ENCODE measurements at places on chromosomes 13 and 19.

DNA sequence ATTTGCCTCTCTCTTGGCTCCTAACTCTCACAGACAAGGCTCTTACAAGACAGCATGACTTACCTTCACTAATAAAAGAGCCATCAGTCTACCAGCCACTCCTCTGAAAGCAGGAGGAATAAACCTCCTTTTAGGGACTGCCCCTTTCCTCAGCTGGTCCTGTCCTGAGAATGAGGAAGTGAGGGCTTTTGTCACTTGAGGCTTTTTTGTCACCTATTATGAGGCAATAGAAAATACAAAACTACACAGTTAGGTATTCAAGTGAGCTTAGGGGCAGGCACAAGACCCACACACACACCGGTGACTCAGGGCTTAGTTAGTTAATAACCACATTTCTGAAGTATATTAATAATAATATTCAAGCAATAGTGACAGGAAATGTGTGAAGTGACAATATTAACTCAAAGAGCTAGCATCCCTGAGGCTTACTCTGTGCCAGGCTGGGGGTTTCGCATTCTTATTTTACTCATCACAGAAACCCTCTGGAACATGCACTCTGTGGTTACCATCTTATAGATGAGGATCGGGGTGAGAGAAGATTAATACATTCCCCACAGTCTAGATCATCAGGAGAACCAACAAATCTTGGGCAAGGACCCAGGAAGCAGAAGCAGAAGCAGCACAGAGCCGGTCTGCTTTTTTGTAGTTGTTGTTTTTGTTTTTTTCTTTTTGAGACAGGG lies 379.9 kb downstream of the LIG4 start:
- DNase-seq = peak; percentile 51

DNA sequence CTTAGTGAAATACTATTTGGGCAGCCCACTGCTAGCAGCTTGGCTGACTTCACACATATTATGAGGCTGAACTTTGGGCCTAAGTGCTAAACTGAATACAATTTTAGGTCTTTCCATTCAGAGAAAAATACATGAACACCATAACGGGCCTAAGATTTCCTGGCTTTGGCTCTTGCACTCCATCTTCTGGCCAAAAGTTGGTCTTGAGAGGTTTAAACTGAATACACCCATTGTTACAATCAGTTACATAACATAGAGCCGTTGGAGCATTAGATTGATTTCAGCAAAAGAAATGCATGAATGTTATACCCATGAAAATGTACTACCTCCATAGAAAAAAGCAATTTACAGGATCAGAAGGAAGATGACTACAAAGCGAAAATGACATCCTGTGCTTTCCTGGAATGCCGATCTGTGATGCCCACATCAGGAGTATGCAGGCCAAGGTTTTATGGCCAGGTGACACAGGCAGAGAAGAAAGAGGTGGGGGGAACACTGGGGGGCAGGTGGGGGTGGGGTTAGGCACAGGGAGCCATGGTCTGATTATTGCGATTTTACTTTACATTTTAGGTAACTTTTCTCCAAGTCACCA lies 11.1 kb upstream of the SHISA2 start:
- DNase-seq = peak; percentile 73

DNA sequence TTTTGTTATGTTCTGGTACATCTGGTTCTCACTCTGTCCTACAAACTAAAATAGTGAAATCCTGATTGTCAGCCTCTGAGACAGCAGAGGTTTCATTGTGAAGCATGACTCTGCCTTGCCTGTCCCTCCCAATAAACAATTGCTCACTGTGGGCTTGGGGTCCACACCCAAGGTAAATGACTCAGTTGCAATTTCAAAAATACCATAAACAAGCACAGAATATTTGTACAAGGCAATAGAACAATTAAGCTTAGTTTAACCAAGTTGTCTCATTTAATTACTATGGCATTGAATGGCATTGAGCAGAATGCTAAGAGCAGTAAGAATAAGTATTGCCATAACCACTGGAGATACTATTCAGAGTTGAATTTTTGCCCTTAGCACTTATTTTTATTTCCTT lies 353.6 kb downstream of the SPRY2 start:
- peak; percentile 23 for DNase-seq

GRCh38 chr19:46728208-46728607 lies 11.3 kb upstream of the PRKD2 start:
- no peak for DNase-seq

GRCh38 chr13:106172176-106172905 lies 363.1 kb downstream of the EFNB2 start:
- DNase-seq = no peak

DNA sequence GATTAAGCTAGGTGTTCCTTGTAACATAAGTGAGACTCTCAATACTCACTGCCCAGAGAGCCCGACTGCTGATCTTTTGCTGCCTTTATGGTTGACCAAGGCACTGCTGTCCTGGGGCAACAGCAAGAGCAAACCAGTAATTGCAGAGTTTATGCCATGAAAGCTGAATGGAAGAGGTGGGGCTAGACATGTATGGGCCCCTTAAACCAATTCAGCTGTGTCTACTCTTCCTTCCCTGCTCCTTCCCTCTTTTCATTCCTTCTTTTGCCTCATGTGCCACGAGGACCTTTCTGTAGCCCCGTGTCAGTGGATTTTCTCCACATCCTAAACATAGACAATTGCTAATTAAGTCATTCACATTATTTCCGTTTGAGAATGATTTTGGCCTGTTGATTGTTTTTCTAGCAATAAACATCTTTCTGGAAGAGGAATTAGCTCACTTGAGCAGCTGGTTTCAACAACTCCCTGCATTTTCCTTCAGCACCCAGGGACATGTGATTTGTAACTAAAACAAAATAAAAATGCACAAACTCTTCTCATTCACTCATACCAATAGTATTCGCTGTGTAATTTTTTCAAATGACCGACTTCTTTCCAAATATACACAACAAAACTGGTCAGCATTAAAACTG lies 40.5 kb downstream of the RAP2A start:
- no peak for DNase-seq

DNA sequence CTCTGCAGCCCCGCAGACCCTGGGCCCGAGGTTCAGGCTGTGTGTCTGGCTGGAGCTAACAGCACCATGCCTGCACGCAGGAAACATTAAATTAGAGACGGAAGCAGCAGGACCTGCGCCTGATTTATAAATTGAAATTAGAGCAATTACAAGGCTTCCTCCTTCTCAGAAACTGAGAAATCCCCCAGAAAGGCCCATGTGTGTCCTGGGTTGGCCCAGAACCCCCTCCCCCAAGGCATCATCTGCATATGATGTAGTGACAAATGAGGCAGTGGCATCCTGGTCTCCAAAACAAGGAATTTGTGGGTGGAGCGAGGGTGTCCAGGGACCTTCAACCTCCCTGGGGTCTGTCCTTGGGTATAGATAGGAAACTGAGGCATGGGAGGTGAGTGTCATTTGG lies 27.2 kb upstream of the SEMA6B start:
- DNase-seq = no peak

- no peak for DNase-seq
Observed at GRCh38 chr19:49776371-49776764, 9.6 kb downstream of the AP2A1 start.

DNA sequence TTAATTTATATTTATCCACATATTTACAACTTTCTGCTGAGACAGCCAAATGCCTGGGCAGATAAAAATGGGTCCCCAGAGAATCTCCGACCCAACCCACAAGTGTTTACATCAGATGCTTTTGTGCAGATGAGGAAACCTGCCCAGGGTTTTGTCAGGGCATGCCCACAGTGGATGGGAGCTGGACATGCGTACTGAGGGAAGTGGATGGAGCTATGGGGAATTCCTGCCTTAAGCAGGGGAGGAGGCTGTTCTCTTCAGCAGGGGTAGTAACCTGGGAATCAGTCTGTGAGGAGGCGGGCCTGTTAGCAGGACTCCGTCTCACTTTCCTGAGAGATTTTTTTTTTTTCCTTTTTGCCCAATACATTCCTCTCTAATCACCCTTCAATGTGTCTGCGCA lies 122.9 kb downstream of the RFC3 start:
- DNase-seq = peak; percentile 46

- DNase-seq = no peak
Observed at GRCh38 chr13:42312817-42313431, 41.0 kb downstream of the AKAP11 start.

GRCh38 chr13:65826657-65827056 lies 1403.5 kb downstream of the PCDH9 start:
- DNase-seq = no peak

DNA sequence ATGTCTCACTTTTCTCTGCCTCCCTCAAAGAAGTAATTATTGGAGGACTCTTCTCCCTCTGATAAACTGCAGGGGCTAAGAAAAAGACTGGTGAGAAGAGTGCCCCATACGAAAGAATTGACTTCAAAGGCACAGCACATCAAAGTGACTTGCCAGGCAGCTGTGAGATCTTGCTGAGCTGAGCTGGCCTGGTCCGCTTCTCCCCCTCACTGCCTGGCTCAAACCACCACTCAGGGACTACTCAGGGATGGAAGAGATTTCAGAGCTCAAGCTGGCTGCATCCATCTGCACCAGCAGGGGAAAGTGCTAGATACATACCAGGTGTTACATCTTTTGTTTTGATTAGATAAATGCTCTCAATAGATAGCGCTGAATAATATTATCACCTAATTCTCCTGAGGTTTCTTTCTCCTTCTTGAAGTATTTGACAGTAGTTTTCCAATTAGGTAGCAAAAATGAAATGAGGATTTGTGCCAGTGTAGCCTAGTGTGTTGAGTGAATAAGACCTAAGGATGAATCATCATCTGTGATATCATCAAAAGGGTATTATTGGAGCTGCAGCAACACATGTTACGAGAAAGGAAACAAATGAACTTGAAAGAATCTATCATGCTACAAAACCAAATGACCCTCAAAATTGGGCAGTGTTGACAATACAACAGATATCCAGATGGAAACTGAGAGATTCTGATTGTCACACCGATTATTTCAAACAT lies 379.8 kb downstream of the TBC1D4 start:
- peak; percentile 4 for DNase-seq

DNA sequence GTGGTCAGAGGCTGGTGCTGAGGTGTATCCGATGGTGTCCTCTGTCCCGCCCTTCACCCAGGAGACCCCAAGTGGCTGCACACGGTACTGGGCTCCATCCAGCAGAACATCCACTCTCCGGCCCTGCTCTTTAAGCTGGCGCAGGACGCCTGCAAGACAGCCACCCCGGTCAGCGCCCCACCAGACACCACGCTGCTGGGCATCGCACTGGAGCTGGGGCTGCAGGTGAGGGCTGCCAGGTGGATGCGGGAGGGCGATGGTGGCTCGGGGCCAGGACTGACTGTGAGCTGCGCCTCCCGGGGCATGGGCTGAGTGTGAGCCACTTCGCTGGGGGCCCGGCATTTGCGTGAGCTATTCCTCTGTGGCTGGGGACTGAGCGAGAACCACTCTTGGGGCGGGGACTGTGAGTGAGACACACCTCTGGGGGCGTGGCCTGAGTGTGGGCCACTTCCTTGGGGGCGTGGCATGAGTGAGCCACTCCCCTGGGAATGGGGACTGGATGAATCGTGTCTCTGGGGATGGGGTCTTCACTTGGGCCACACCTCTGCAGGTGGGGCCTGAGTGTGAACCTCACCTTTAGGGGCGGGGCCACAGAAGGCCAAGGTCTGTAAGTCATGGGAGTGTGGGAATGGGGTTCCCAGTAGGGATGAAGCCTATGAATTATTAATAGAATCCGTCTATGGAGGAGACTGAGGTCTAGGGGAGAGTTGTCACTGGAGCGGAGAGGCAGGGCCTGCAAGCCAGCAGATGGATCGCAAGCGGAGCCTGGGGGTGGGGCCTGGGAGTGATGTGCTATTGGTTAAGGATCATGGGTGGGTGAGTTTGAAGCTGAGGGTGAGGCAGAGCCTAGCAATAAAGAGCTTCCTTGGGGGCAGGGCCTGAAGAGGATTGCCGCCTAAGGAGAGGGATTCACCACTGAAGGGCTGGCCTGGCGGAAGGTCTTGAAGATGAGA lies 30.5 kb downstream of the ZSWIM4 start:
- no peak for DNase-seq

GRCh38 chr13:110546926-110547325 lies 14.6 kb downstream of the RAB20 start:
- DNase-seq = peak; percentile 90

- DNase-seq = no peak
Observed at GRCh38 chr13:72427757-72428528, 299.5 kb downstream of the MZT1 start.

GRCh38 chr13:88097541-88097940 lies 426.4 kb downstream of the SLITRK5 start:
- DNase-seq = no peak

GRCh38 chr13:44854313-44855060 lies 134.8 kb downstream of the NUFIP1 start:
- DNase-seq = no peak

- no peak for DNase-seq
Observed at GRCh38 chr19:27780367-27781075, 1432.4 kb downstream of the UQCRFS1 start.

- no peak for DNase-seq
Observed at GRCh38 chr13:114118086-114118485, 14.3 kb downstream of the RASA3 start.

- DNase-seq = no peak
Observed at GRCh38 chr13:20877902-20878301, 24.6 kb downstream of the XPO4 start.

DNA sequence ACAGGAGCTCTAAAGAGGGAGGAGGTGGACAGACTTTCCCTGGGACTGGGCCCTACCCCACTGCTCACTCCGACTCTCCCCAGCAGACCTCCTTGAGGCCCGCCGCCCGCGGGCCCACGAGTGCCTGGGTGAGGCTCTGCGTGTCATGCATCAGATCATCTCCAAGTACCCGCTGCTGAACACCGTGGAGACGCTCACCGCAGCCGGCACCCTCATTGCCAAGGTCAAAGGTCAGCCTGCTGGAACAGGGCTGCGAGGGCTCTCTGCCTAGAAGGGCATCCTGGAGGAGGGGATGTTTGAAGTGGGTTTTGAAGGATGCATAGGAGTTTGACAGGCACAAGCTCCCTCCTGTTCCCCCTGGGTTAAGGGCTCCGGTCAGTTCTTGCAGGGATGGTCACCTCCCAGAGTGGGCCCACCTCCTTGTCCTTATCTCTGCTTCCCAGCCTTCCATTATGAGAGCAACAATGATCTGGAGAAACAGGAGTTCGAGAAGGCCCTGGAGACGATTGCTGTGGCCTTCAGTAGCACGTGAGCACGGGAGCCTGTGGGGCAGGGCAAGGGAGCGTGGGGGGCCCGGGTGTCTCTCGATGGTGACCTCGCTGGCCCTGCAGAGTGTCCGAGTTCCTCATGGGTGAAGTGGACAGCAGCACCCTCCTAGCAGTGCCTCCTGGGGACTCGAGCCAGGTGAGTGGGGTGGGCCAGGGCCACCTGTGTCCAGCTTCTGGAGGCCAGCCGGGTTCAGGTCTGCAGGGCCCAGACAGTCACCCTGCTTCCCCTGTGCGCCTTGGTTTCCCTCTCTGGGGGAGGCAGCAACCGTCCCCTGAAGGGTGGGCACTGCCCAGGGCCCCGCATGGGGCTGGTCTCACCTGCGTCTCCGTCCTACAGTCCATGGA lies 6.3 kb downstream of the ARHGAP45 start:
- no peak for DNase-seq

- peak; percentile 82 for DNase-seq
Observed at GRCh38 chr13:74325106-74325505, 190.9 kb upstream of the KLF12 start.

Measured in fibroblast of the aortic adventitia (primary cell).